ENCODE measurements at places on chromosomes 13 and 19. TPM values are rescaled to one million over a fixed set of nuclear protein-coding genes. Genes with fewer than 3 reads are reported as not detected.

- DNase-seq: no peak
Measured at GRCh38 chr13:46109451-46109850, 4.6 kb upstream of the CPB2 start.

- DNase-seq: no peak
Measured at GRCh38 chr13:109910194-109910593, 123.8 kb upstream of the IRS2 start.

- DNase-seq: peak; percentile 45
Measured at GRCh38 chr13:26184791-26185250, 37.3 kb downstream of the RNF6 start.

The KMT5C gene
- polyA plus RNA-seq: 36.8 TPM

- no peak for DNase-seq
Measured at GRCh38 chr13:44243198-44243857, 130.3 kb upstream of the SERP2 start.

GRCh38 chr19:33779849-33780248, 16.8 kb upstream of the KCTD15 start:
- DNase-seq: no peak

GRCh38 chr19:45789035-45789786, 3.4 kb downstream of the DMWD start:
- no peak for DNase-seq

- DNase-seq: no peak
Measured at GRCh38 chr13:57925250-57925649, 293.7 kb downstream of the PCDH17 start.
